ENCODE measurements at places on chromosomes 7 and 10. TPM values are rescaled to one million over a fixed set of nuclear protein-coding genes. Genes with fewer than 3 reads are reported as not detected.

Gene HOXA9
- 47.3 TPM for total RNA-seq

Gene GSAP
- total RNA-seq = 4.2 TPM

Gene MKLN1
- 27.0 TPM for total RNA-seq

Gene PPP1R9A
- not detected for total RNA-seq
